Mesenchymal stem cell (in vitro differentiated cells and primary cell): ENCODE measurements at places on chromosomes 12 and 14.

DNA sequence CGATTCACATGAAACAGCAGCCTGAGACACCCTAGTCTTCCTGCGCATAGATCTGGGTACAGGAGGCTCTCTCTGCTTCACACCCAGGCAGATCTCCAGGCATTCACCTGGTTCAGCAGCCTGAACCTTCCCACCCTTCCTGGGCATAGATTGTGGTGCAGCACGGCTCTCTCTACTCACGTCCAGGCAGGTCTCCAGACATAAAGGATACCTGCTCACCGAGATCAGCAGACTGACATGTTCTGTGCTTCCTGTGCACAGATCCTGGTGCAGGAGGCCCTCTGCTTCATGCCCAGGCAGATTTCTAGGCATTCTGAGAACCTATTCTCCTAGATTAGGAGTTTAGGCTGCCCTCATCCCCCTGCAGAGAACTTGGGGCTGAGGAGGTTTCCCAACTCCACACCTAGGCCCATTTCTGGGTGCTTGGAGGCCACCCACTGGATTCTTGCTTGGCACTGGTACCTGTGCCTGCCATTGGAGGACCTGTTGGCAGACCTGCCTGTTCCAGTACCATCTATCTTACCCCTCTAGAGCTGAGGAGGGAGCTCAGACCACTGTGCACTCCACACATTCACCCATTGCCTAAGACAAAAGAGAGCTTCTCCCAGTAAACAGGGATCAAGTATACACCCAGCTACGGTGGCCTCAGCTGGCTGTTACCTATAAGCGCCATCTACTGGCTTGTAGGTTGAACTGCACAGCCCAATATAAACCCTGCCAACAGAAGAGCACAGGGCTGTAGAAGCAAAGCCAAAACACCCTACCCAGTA, 28.0 kb upstream of the GARIN6 start:
- DNase-seq: peak; percentile 12

DNA sequence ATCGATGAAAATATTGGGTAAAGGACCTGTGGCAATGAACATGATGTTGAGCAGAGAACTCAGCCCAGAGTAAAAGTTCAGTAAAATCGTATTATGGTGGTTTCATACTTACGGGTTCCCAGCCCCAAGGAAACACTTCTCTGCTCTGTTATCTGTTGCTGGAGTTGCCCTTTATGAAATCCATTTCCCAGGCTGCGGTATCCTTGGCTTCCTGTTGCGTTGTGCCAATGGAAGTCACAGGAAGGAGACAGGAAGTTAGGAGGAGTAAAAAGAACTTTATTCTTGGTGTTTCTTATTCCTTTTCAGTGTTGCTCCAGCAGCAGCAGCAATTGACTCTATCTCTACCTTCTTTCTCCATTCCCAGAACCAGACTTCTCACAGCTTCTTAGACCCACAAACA, 965.2 kb downstream of the VRK1 start:
- DNase-seq: no peak

DNA sequence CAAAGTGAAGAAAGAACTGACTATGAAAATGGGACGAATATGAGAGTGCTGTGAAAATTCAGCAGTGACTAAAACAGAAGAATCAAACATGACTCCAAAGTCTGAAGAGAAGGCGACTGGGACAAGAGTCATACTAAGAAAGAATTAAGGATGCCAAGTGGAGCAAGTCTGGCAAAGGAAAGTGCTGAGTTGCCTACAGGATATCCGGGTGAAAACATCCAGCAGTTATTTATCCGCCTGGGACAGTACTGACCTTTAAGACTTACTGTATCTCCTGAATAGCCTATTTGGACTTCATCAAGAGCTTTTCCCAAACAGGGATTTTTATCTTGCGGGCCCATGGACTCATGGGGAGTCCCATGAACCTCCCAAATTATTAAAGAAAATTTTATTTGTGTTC, 41.1 kb downstream of the KICS2 start:
- DNase-seq: peak; percentile 73

GRCh38 chr14:76936483-76936882, 92.0 kb downstream of the IRF2BPL start:
- peak; percentile 39 for DNase-seq

DNA sequence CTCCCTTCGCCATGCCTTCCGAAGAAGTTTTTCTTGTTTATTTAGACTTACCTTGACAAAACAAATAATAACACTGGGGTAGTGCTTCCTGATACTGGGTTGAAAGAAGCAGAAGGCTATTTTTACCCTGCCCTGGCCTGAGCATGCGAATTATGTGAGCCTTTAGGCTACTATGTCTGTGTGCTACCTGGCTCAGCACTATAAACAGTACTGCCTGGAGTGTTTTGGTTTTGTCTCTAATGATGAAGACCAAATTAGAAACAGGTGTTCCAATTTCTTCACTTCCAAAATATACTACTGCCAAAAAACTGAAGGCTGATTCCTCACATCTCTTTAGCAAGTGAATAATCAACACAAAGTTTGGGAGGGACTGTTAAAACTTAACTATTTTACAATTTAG, 7.6 kb upstream of the OVCH1 start:
- DNase-seq: no peak

DNA sequence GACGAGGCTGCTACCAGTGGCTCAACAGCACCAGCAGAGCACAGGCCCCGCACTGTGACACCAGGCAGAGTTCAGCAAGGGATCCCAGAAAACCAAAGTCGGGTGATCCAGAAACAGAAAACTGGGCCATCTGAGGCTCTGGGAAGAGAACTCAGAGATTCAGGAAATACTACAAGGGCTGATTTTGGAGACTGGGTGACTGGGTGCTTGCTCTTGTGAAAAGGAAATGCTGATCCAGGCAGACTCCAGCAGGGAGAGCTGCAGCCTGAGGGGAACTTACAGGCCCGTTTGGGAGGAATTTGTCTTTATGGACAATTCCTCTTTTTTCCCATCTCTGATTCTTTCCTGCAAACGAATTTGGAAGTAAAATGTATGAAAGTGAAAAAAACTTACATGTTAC, 28.2 kb downstream of the FOXN3 start:
- DNase-seq: no peak

GRCh38 chr14:105305345-105305744, 4.5 kb upstream of the BRF1 start:
- no peak for DNase-seq

DNA sequence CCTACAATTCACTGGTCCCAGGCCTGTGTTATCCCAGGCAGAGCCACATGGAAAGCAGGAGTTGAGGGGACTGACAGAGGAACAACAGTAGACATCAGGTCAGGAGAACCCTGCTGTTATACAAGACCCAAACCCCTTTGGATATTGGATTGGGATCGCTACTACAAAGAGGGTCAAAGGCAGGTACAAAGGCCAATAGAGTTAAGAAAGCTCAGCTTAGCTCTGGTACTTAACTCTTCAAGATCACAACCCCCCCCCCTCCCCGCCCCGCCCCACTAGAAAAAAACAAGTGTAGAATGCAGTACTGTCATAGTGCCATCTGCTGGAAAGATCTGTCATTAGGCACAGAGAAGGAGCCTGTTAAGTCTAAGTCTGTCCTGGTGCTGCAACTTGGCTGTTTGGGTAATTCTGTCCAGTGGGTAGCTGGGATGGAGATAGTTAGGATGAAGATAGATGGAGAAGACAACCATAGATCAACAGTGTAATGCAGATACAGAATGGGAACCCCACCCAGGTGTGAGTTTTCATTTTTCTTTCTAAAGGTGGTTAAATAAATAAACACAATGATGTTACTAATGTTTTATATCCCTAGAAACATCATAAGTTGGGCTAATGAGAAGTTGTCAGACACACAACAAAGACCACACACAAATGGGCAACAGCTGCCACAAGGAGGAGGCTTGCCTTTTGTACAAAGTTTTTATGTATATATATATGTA, 17.2 kb downstream of the REM2 start:
- DNase-seq: peak; percentile 84

- no peak for DNase-seq
Measured at GRCh38 chr14:98168211-98168985, 1103.6 kb downstream of the BCL11B start.

DNA sequence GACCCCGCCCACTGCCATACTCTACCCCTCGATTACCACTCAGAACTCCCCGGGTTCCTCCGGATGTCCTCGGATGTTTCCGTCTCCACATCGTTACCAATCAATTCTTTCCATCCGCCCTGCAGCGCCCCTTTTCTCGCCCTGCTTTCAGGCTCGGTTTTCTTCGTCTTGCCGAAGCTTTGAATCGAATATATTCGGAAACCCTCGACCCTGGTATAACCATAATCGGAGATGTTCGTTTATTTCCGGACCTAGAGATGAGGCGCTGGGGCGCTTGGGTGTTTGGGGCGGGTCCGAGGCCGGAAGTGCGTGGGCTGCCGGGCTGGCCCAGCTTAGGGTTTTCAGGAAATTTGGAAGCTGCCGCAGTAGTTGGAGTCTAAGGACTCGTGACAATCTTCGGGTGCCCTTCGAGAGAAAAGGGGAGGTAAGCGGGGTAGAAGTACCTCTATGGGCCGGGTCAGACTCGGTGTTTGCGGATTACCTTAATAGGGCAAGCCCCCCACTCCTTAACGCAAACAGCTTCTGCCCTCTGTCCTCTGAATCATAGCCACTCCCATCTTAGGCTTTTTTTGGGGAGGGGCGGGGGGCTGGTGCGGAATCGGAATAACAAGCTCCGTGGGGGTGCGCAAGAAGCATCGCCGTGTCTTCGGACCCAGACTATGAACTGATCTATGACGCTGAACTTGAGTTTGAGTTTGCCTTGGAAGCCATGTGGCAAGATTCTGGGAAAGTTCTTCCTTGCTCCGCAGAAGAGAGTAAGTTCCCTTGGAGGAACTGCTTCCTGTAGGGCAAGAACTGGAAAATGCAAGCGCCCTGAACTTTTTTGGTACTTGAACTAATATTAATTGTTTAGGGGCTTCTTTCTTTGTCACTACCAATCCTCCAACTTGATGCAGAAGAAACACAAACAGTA, at the start of gene C14orf119:
Gene C14orf119, plus strand, starts transcription at position 310 of the 913 bp plus-strand sequence. CDS start 2,154 bp downstream, outside the sequence.
- peak; percentile 100 for DNase-seq

- no peak for DNase-seq
Measured at GRCh38 chr12:110807640-110808039, 39.1 kb upstream of the CCDC63 start.

DNA sequence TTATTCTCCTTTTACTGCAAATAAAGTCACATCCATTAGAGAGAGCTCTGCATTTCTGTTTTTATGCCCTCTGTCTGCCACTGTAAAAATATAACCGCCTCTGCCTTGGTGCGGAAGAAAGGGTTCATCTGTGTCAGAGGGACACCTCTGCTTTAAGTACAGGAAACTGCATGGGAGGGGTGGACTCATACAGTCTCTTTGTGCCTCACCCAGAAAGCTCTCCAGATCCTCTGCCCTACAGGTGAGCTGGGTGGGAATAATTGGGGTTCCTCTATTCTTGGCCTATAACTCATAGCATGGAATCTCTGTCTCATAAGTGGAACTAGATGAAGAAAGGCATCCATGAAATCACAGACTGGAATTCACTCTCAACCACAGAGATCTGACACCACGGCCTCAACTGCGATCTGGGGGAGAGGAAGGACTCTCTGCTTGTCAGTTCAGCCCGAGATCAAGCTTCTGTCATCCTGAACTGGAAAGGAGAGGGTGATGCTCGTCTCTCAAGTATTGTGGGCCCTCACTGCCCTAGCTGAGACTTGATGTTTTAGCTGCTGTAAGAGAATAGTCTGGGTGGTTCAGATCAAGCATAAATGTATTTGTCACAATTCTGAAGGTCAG, 702.3 kb downstream of the TMEM121 start:
- DNase-seq: no peak

- no peak for DNase-seq
Measured at GRCh38 chr12:31018790-31019505, 54.7 kb upstream of the DDX11 start.

DNA sequence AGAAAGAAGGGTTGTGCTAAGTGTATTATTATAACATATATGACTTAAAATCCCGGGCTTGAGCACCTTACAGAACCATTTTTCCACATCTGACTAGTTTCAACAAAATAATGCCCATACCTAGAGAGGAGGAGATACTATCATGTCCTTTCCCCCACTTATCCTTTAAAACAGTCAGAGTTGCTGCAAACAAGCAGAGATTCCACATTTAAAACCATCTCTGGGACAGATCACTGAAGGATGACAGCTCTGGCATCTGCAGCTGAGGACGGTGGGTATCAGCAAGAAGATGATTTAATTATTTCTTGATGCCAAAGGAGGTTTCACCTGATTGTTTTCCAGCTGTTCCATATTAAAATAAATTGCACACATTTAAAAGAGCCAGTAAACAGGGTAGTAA, 328.0 kb upstream of the TMTC1 start:
- no peak for DNase-seq

DNA sequence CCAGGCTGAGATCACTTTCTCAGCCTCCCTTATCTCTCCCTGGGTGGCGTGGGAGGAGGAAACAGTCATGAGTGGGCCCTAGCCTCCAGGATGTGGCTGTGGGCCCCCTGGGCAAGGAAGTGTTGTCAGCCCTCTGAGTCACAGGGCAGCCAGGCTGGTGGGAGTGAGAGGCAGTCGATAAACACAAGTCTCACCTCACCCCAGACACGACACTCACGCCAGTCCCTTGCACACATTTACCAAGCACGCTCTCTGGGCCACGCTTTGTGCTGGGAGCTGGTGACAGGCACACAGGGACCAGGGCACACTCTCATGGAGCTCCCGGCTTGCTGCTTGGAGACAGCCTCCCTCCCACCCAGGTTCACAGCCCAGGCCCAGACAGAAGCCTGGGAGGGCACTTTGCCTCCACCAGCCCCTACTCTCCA, 1.9 kb upstream of the KRT79 start:
- peak; percentile 76 for DNase-seq

DNA sequence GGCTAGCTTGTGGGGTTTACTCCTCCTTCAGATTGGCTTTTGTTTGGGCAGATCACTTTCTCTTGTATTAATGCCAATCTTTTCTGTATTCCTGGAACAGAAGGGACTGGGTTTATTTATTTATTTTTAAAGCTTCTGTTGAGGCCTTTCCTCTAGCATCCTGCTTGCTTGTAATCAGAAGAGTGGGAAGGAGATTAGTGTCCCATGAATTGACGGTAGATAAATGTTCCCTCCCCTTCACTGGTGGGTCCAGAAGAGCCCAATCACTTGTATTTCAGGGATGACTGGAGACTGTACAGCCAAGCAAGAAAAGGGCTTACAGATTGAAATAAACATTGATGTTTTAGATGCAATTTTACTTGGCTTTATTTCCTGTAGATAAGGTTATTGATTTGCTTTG, 71.0 kb downstream of the LIN52 start:
- DNase-seq: no peak

DNA sequence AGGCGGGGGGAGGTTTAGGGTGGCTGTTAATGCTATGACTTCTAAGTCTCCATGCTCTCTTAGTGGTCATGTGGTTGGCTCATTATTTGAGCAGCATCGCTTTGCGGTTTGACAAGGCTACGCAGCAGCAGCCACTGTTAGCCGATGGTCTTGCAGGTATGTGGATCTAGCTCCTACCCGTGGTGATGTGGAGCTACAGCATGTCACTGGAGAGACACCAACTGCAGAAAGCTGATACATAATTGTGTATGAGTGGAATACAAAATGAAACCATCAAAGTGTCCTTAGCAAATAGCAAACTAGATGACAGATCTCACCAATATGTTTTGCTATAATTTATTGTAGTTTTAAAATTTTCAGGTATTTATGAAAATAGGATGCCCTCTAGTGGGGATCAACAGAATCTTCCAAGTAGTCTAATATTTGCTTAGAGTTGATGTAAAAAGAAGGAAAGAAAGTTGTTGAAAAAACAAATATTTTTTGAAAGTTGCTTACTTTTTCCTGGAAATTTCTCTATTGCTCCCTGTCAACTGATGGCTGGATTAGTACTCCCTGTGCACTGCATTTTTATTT, 94.9 kb downstream of the NAV3 start:
- peak; percentile 94 for DNase-seq

GRCh38 chr12:118979763-118980406, 1.5 kb upstream of the SRRM4 start:
- DNase-seq: peak; percentile 31
